Activated naive CD4-positive, alpha-beta T cell treated with anti-CD3 and anti-CD28 coated beads, Interleukin-2, amount 10 ng/mL, durations not matched to agents 5 hours and 36 hours (primary cell): ENCODE measurements at places on chromosomes 13 and 19. TPM values are rescaled to one million over a fixed set of nuclear protein-coding genes. Genes with fewer than 3 reads are reported as not detected.

CAMSAP3 gene
- 0.86 TPM for total RNA-seq

ZNF681 gene
- total RNA-seq = 4.2 TPM

NLRP7 gene
- not detected for total RNA-seq

GARIN5A gene
- not detected for total RNA-seq

SIGLEC5 gene
- total RNA-seq = not detected

RASA3 gene
- 125 TPM for total RNA-seq
